ENCODE measurements at places on chromosomes 6 and 20.
A peak's percentile ranks its signal among the peaks of the same experiment; 100 is the strongest.

DNA sequence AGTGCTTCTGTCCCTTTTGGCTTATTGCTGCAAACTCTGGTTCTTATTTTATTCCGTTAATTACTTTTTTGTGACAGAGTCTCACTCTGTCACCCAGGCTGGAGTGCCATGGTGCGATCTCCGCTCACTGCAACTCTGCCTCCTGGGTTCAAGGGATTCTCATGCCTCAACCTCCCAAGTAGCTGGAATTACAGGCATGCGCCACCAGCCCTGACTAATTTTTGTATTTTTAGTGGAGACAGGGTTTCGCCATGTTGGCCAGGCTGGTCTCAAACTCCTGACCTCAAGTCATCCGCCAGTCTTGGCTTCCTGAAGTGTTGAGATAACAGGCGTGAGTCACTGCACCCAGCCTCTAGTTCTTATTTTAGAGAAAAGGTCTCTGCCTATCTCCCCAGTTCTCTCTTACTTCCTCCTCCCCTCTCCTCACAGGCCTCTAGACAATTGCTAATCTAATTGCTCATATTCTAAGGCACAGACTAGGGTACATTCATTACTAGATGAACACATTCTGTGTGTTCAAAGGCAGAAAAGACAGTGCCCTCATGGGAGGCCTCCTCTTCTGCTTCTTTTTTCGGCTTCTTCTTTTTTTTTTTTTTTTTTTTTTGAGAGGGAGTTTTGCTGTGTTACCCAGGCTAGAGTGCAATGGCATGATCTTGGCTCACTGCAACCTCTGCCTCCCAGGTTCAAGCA, 27.0 kb downstream of the EDEM2 start:
- peak; percentile 86 for DNase-seq

DNA sequence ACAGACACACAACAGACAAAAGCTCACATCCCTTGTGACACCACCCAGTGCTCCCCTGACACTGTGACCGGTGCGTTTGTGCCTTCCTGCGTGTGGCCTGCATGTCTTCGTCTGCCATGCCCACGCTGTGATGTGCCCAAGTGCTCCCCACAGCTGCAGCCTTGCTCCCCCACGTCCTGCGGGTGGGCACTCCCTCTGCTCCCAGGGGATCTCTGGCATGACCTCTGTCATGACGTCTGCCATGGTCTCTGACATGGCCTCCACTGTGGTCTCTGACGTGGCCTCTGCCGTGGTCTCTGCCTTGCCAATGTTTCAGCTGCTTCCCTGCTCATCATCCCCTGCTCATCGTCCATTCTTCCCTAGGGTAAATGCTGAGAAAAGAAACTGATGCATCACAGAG, 200.9 kb downstream of the DLL1 start:
- no peak for DNase-seq

- no peak for DNase-seq
These were observed 1.9 kb upstream of the SFT2D1 start for GRCh38 chr6:166344240-166344639.

DNA sequence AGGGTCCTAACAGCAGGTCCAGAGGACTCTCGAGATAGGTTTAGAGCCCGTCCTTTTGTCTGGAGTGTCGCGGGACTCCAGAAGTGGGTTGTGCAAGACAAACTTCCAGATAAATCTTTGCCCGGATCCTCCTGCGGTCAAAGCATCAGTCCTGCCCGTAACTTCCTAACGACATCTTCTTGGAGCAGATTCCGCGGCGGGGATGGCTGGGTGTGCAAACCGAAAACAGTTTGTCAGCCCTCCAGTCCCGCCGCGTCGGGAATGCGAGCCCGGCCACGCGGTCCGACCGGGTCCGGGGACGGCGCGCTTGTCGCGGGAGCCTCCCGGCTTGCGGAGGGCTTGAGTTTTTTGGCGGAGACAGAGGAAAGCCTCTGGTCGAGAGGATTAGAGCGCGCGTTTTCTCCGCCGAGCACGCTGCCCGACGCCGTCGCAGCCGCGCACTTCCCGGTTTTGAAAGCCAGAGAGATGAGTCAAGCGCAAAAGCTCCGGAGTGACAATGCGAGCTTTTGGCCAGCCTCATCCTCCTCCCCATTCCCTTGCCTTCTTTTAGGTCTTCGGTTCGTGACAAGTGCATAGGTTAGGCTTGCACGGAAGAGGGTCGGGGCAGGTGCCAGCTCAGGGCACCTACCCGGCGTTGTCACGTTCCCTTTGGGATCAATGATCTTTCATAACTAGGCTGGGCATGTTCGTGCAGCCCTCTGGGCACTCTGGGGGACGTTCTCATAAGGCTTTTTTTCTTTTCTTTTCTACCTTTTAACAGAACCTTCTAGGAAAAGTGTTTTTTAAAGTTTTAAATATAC, 91.3 kb upstream of the PRDM1 start:
- peak; percentile 71 for DNase-seq

DNA sequence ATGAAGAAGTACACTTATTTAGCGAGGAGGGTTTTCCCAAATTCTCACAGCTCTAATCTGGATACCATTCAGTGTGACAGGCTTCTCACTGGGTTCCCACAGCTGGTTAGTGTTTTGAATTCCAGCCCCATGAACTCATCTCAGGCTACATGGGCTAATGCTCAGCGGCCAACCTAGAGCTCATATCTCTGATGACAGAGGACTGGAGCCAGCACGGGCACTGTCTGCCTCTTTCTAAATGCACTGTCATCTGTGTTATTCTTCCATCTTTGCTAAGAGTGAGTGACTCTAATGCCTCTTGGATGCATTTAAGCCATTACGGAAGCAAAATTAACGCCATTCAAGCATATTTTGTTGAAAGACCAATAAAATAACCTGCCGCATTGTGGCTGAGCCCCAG, 308.9 kb upstream of the JAG1 start:
- no peak for DNase-seq

GRCh38 chr20:38291966-38292365, 12.0 kb upstream of the BPI start:
- DNase-seq: no peak

GRCh38 chr6:82441047-82441855, 77.6 kb downstream of the TPBG start:
- no peak for DNase-seq

DNA sequence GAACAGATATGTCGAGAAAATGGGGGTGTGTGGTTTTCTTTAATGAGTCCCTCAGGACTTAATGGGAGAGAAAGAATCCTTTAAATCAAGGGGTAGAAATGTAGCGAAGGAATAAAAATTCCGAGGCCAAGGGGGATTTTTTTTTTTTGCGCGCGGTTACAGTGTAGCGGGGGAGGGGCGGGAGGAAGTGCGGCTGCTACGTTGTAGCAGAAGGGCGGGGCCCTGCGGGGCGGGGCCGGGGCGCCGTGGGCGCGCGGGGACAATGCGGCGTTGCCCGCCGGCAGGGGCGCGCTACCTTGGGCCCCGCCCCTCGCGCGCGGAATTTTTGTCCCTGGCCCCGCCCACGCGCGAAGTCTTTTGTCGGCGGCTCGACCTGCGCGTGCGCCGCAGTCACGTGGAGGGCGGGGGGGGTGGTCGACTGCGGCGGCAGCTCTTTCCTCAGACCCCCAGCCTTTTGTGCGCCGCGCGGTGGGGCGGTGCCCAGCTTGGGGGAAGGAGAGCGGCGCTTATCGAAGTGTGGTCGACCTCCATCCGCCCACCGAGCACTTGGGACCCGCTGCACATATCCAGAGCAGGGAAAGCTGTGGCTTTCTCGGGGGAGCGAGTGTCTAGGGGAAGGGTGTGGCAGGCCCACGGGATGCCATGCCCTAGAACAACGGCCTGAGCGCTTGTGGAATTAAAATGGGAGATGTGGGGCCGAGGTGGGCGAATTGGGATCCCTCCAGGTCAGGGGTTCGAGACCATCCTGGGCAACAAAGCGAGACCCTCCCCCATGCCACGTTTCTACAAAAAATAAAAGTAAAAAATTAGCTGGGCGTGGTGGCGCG, 1.3 kb downstream of the TUBB start:
- peak; percentile 95 for DNase-seq

DNA sequence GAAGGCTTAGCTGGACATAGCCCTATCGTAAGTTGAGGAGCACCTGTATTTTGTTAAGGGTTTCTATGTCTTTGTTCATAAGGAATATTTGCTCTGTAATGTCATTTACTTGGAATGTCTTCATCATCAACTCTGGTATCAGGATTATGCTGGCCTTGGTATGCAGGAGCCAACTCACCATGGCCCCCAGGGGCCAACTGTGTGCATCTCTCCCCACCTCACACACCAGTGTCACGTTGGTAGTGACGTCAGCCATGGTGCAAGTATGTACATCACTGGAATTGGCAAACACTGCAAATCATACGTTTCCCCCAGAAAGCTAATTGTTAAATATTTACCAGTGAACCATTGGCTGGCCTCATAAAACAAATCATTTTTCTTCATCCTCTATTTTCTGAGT, 70.8 kb downstream of the YTHDF1 start:
- DNase-seq: no peak

DNA sequence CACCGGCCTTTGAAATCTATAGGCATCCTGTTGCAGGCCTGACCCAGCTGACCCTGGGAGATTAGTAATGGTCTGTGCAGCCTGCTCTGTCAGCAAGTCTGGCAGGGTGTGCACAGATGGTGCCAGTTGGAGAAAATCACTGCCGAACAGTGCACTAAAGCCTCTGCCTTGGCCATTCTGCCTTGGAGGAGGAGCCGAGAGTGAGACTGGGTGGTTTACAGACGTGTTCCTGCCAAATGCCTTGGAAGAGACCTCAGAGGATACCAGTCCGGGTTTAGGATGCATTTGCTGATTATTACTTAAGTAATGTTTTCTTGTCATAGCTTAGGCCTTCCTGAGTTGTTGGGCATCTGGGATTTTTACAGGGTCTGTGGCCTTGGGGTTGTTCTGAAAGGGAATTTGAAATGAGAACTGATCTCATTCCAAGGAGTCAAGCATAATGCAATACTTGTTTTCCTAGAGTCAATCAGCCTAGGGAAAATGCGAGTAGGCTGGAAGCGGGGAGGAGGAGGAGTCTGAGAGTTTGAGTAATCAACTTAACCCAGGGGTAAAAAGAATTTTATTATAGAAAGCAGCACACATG, 292.1 kb downstream of the SOX4 start:
- DNase-seq: no peak
